ENCODE measurements at places on chromosomes 13 and 19.
A peak's percentile ranks its signal among the peaks of the same experiment; 100 is the strongest.

GRCh38 chr13:99288089-99288488 is 19.1 kb downstream of the GPR183 start:
- no peak for DNase-seq
- H3K4me3 ChIP-seq = no peak overlapping the region
- H3K4me1 ChIP-seq = peaks cover 17% of the 10 kb centered on the region
- H3K27ac ChIP-seq = no peak overlapping the region
- no peaks in the 10 kb centered on the region for H3K36me3 ChIP-seq

DNA sequence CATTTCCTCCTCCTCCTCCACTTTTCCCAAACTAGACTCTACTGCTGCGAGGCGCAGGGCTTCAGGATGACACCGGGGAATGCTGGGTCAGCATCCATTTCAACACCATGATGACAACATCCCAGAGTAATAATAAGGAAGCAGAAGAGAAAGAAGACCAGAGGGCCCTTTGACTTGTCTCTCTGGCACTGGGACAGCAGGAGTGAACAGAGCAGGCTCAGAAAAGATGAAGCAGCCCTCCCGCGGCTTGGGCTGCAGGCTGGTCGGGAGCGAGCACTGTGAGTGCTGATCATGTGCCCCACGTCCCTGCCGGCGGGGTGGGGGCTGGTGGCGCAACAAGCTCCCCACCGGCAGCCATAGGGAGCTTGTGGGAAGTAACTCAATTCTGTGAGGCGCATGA is 30.5 kb downstream of the RANBP3 start:
- DNase-seq = peak; percentile 37
- peak overlapping the region; percentile 84 for H3K27ac ChIP-seq
- H3K27me3 ChIP-seq = no peaks in the 10 kb centered on the region

- H3K4me1 ChIP-seq = no peaks in the 10 kb centered on the region
- H3K27ac ChIP-seq = no peak overlapping the region
- no peak overlapping the region for H3K4me3 ChIP-seq
Observed at GRCh38 chr19:33110137-33110910, 21.6 kb upstream of the WDR88 start.

GRCh38 chr13:99000137-99000536 is 22.3 kb upstream of the DOCK9 start:
- H3K36me3 ChIP-seq = no peaks in the 10 kb centered on the region
- no peak for DNase-seq
- no peak overlapping the region for H3K4me3 ChIP-seq
- peaks cover 16% of the 10 kb centered on the region for H3K4me1 ChIP-seq
- H3K27ac ChIP-seq = no peak overlapping the region

DNA sequence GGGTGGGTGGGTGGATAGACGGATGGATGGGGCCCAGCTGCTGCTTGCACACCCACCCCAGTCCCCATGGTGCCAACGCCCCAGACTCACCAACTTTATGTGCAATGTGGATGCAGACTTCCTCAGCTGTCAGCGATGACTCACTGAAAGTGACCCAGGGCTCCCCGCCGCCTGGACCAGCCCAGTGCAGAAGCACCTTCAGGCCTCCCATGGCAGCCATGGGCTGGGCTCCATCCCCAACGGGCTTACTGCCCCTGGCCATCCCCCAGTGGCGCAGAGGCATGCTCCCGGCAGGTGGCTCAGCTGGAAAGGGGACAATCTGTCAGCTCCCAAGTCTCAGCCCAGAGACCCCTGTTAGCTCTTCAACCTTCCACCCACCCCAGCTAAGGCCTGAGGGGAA is 2.2 kb downstream of the TYK2 start:
- no peaks in the 10 kb centered on the region for H3K27me3 ChIP-seq
- no peak for DNase-seq
- no peak overlapping the region for H3K4me3 ChIP-seq

GRCh38 chr13:19993024-19993423 is 34.5 kb downstream of the ZMYM2 start:
- H3K27me3 ChIP-seq = no peaks in the 10 kb centered on the region
- peaks cover 59% of the 10 kb centered on the region for H3K36me3 ChIP-seq
- no peak overlapping the region for H3K4me3 ChIP-seq
- H3K27ac ChIP-seq = no peak overlapping the region
- no peak for DNase-seq
- peaks cover 14% of the 10 kb centered on the region for H3K4me1 ChIP-seq

- no peak overlapping the region for H3K4me3 ChIP-seq
- peak overlapping the region; percentile 44 for H3K27ac ChIP-seq
- peaks cover 28% of the 10 kb centered on the region for H3K4me1 ChIP-seq
- DNase-seq = no peak
- no peaks in the 10 kb centered on the region for H3K27me3 ChIP-seq
Observed at GRCh38 chr19:5037936-5038335, 69.0 kb downstream of the KDM4B start.

- no peak overlapping the region for H3K4me3 ChIP-seq
- peaks cover 46% of the 10 kb centered on the region for H3K36me3 ChIP-seq
- DNase-seq = no peak
- H3K27ac ChIP-seq = no peak overlapping the region
- peaks cover 17% of the 10 kb centered on the region for H3K4me1 ChIP-seq
Observed at GRCh38 chr19:46317339-46317738, 20.5 kb downstream of the HIF3A start.

- no peak overlapping the region for H3K27ac ChIP-seq
- H3K4me3 ChIP-seq = no peak overlapping the region
- H3K36me3 ChIP-seq = no peaks in the 10 kb centered on the region
- peaks cover 15% of the 10 kb centered on the region for H3K4me1 ChIP-seq
- DNase-seq = no peak
Observed at GRCh38 chr19:15178629-15179308, 22.0 kb downstream of the NOTCH3 start.

- H3K27me3 ChIP-seq = no peaks in the 10 kb centered on the region
- no peaks in the 10 kb centered on the region for H3K36me3 ChIP-seq
- H3K4me1 ChIP-seq = peaks cover 48% of the 10 kb centered on the region
- peak; percentile 81 for DNase-seq
- H3K4me3 ChIP-seq = no peak overlapping the region
Observed at GRCh38 chr13:44768775-44769581, 192.8 kb upstream of the TSC22D1 start.

GRCh38 chr19:14761607-14762006 is 16.8 kb downstream of the ADGRE2 start:
- peaks cover 6% of the 10 kb centered on the region for H3K27me3 ChIP-seq
- no peak for DNase-seq
- no peaks in the 10 kb centered on the region for H3K4me1 ChIP-seq
- H3K4me3 ChIP-seq = no peak overlapping the region
- H3K36me3 ChIP-seq = no peaks in the 10 kb centered on the region

- H3K36me3 ChIP-seq = no peaks in the 10 kb centered on the region
- no peak overlapping the region for H3K4me3 ChIP-seq
- no peak for DNase-seq
- no peaks in the 10 kb centered on the region for H3K27me3 ChIP-seq
Observed at GRCh38 chr13:28744656-28745055, 25.9 kb upstream of the SLC46A3 start.

- no peak for DNase-seq
- peak overlapping the region; percentile 3 for H3K27ac ChIP-seq
- H3K4me3 ChIP-seq = no peak overlapping the region
- H3K36me3 ChIP-seq = peaks cover 17% of the 10 kb centered on the region
- no peaks in the 10 kb centered on the region for H3K4me1 ChIP-seq
Observed at GRCh38 chr13:51793570-51794271, 10.2 kb downstream of the DHRS12 start.

DNA sequence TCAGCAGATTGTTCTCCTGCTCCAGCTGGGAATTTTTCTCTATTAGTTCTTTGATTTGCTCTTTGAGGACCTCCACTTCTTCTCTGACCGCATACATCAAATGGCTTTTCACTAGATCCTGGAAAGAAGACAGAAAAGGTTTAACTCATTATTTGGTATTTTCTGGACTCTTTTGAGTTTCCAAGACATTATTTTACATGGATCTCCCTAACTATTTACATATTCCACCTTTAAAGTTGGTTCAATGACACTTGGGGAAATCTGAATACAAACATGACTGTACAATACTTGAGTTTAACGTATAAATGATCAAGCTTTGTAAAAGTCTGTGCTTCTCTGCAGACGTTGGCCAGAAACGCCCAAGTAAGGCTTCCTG is 61.1 kb downstream of the SERP2 start:
- peaks cover 21% of the 10 kb centered on the region for H3K36me3 ChIP-seq
- no peak for DNase-seq
- H3K4me1 ChIP-seq = peaks cover 7% of the 10 kb centered on the region
- H3K4me3 ChIP-seq = peak overlapping the region; percentile 63

- H3K36me3 ChIP-seq = no peaks in the 10 kb centered on the region
- H3K27ac ChIP-seq = peak overlapping the region; percentile 79
- DNase-seq = peak; percentile 83
- H3K4me1 ChIP-seq = peaks cover 29% of the 10 kb centered on the region
- peak overlapping the region; percentile 63 for H3K4me3 ChIP-seq
Observed at GRCh38 chr13:94712812-94713560, 641 bp upstream of the SOX21 start.

- H3K4me1 ChIP-seq = peaks cover 8% of the 10 kb centered on the region
- no peaks in the 10 kb centered on the region for H3K27me3 ChIP-seq
- H3K36me3 ChIP-seq = peaks cover 38% of the 10 kb centered on the region
- DNase-seq = no peak
Observed at GRCh38 chr13:20077086-20077485, 83.8 kb downstream of the GJA3 start.

DNA sequence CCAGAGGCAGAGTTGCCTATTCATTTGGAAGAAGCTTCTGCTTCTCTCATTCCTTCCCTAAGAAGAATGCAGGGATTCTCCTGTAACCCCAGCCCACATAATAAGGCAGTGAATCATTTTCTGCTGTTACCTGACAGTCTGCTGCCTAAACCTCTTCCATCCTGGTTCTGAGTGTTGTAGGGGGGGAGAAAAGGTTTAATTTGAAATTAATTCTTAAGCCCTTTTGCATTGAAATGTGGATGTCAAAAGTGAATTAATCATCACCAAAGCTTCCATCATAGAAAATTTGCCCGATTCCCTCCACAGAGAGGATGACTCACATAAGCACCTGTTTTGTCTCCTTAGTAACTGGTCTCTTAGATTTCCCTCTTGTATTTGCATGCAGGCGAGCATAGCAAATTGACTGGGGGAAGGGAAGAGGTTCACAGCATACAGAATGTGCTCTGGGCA is 146.7 kb upstream of the FNDC3A start:
- H3K27ac ChIP-seq = no peak overlapping the region
- no peaks in the 10 kb centered on the region for H3K27me3 ChIP-seq
- no peak for DNase-seq
- H3K36me3 ChIP-seq = no peaks in the 10 kb centered on the region
- no peak overlapping the region for H3K4me3 ChIP-seq

DNA sequence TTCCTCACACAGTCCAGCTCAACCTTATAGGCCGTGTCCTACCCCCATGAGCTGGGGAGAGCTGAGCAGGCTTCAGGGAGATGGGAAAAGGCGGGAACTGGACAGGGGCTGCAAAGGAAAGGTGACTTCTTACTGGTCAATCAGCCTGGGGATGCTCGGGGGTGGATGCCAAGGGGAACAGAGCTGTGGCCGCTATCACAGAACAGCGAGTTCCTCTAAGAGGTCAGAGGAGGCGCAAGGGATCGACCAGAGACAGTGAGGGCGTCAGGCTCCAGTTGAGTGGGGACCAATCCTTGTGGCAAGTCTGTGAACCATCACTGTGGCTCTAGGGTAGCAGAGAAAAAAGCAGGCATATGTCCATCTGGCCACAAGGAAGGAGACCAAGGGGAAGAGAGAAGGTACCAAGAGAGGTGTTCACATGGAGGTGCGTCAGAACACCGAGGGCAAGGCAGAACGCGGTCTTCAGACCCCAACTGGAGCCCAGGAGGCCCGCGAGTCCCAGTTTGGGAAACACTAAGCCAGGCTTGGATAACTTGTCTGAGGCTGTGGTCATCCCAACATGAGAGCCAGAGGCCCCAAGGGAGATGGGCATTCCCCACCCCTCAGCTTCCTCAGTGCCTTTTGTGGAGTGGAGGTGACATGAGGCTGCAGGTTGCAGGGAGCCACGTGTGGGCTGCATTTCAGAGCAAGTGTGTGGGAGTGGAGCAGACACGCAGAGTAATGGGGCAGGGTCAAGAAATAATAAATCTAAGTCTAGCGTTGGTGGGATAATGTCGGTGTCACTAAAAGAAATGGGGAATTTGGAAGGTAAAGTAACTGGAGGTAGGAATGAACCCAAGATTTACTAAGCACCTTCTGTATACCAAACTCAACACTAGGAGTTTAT is 3.9 kb downstream of the F10 start:
- no peaks in the 10 kb centered on the region for H3K27me3 ChIP-seq
- DNase-seq = no peak
- H3K4me1 ChIP-seq = peaks cover 12% of the 10 kb centered on the region
- no peaks in the 10 kb centered on the region for H3K36me3 ChIP-seq
- H3K27ac ChIP-seq = no peak overlapping the region

DNA sequence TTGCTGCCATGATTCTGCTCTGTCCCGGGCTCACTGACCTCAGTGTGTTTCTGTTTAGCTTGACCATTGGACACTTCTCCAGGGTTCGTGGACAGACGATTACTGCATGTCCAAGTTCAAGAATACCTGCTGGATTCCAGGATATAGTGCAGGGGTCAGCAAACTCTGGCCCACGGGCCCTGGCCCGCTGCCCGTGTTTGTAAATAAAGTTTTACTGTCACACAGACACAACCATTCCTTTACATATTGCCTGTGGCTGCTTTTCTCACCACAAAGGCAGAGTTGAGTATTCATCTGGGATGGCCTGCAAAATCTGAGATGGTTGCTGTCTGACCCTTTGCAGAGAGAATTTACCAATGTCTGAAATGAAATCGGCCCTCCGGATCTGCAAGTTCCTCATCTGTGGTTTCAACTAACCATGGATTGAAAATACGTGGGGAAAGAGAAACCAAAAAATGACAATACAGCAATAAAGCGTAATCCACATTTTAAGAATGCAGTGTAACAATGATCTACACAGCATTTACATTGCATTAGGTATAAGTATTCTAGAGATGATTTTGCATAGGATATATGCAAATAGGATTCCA is 25.9 kb upstream of the F2RL3 start:
- H3K27me3 ChIP-seq = no peaks in the 10 kb centered on the region
- H3K4me1 ChIP-seq = no peaks in the 10 kb centered on the region
- no peak overlapping the region for H3K4me3 ChIP-seq

GRCh38 chr13:69553976-69554375 is 553.6 kb upstream of the ATXN8OS start:
- no peaks in the 10 kb centered on the region for H3K4me1 ChIP-seq
- no peak overlapping the region for H3K27ac ChIP-seq
- DNase-seq = no peak
- H3K36me3 ChIP-seq = no peaks in the 10 kb centered on the region

DNA sequence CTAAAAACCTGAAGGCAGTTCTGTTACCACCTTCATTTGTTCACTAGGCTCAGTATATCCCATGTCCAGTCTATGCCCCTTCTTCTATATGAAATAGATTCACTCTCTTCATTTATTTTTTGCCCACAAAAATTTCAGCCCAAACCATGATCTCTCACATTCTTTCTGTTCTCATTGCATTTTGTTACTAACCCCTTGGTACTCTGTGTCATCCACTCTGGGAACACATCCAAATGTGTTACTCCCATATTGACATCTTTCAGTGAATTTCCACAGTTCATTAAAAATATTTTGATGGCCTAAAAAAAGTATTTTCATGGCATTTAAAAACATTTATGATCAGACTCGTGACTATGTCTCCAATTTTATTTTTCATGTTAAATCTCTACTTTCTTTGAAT is 378.9 kb downstream of the SLITRK1 start:
- H3K4me1 ChIP-seq = no peaks in the 10 kb centered on the region
- no peak overlapping the region for H3K4me3 ChIP-seq
- no peak overlapping the region for H3K27ac ChIP-seq
- no peaks in the 10 kb centered on the region for H3K36me3 ChIP-seq
- no peaks in the 10 kb centered on the region for H3K27me3 ChIP-seq

GRCh38 chr13:74243637-74244526 is 109.7 kb upstream of the KLF12 start:
- H3K4me1 ChIP-seq = peaks cover 8% of the 10 kb centered on the region
- DNase-seq = no peak
- no peaks in the 10 kb centered on the region for H3K27me3 ChIP-seq
- no peak overlapping the region for H3K4me3 ChIP-seq
- H3K27ac ChIP-seq = no peak overlapping the region

Data from stomach (tissue), 19 donors.